ENCODE measurements at places on chromosomes 3 and 15. TPM values are rescaled to one million over a fixed set of nuclear protein-coding genes. Genes with fewer than 3 reads are reported as not detected.

The TIMP4 gene
- 6.9 TPM for total RNA-seq

The NLGN1 gene
- 3.3 TPM for total RNA-seq

The IQCH gene
- 0.93 TPM for total RNA-seq

The POLQ gene
- 0.55 TPM for total RNA-seq

The CAMKV gene
- total RNA-seq = not detected

GRCh38 chr15:49760749-49761148 lies 139.9 kb downstream of the DTWD1 start:
- no peaks in the 10 kb centered on the region for H3K36me3 ChIP-seq
- no peaks in the 10 kb centered on the region for H3K4me1 ChIP-seq
- H3K4me3 ChIP-seq = no peak overlapping the region

DNA sequence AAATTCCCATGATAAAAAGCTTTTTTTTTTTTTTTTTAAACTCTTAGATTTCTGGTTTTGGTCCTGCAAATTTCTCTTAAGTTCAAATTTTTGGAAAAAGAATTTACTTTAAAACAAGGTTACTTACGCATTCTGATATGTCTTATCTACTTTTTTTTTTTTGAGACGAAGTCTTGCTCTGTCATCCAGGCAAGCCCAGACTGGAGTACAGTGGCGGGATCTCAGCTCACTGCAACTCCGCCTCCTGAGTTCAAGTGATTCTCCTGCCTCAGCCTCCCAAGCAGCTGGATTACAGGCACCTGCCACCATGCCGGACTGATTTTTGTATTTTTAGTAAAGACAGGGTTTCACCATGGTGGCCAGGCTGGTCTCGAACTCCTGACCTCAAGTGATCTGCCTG lies 83.2 kb downstream of the RASA2 start:
- H3K36me3 ChIP-seq = peaks cover 54% of the 10 kb centered on the region
- H3K27me3 ChIP-seq = no peaks in the 10 kb centered on the region
- H3K4me1 ChIP-seq = no peaks in the 10 kb centered on the region
- H3K4me3 ChIP-seq = no peak overlapping the region

GRCh38 chr3:131957511-131957910 lies 77.3 kb downstream of the CPNE4 start:
- H3K4me1 ChIP-seq = no peaks in the 10 kb centered on the region
- H3K27me3 ChIP-seq = no peaks in the 10 kb centered on the region
- H3K4me3 ChIP-seq = no peak overlapping the region
- no peak for DNase-seq
- H3K27ac ChIP-seq = no peak overlapping the region

DNA sequence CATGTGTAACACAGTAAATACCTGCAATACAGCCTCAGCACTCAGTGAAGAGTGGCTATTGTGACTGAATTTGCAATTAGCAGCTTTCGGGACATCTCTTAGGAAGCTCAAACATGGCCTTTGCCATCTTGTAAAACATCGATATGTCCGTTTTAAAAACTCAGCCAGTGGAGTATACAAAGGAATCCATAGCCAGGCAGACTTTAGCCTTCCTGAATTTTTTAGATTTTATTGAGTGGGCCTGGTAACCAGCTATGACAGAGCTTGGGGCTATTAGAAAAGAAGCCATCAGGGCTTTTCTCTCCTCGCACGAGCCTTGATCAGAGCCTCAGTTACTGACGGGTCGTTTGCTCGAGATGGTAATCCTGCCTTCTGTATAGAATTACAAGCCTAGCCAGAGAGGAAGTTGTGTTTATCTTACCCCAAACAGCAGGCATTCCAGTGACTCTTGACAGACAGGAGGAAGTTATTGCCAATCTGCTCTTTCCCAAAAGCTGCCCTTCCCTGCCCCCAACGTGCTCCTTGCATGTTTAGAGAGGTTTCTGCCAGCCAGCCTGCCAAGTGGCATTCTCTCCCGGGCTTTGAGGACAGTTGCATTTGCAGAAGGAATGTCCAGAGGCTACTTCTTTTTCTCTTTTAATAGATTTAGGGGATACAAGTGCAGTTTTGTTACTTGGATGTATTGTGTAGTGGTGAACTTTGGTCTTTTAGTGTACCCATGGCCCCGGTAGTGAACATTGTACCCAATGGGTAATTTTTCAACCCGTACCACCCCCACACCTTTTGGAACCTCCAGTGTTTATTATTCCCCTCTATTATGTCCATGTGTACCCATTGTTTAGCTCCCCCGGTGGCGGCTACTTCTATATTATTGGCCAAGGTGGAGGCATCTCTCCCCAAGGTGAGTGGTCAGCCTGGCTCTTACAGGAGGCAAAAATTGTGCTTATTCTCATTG lies 40.6 kb downstream of the ITPR1 start:
- peak overlapping the region; percentile 59 for H3K27ac ChIP-seq
- H3K4me1 ChIP-seq = peaks cover 38% of the 10 kb centered on the region
- no peaks in the 10 kb centered on the region for H3K27me3 ChIP-seq
- DNase-seq = peak; percentile 71

- H3K27ac ChIP-seq = no peak overlapping the region
- peaks cover 75% of the 10 kb centered on the region for H3K36me3 ChIP-seq
- no peak for DNase-seq
- H3K27me3 ChIP-seq = no peaks in the 10 kb centered on the region
Measured at GRCh38 chr3:53116956-53117355, 13.3 kb downstream of the RFT1 start.

GRCh38 chr3:193140381-193140780 lies 100.6 kb upstream of the PLAAT1 start:
- no peak overlapping the region for H3K4me3 ChIP-seq
- DNase-seq = no peak
- H3K27me3 ChIP-seq = no peaks in the 10 kb centered on the region
- H3K36me3 ChIP-seq = no peaks in the 10 kb centered on the region
- H3K27ac ChIP-seq = no peak overlapping the region

DNA sequence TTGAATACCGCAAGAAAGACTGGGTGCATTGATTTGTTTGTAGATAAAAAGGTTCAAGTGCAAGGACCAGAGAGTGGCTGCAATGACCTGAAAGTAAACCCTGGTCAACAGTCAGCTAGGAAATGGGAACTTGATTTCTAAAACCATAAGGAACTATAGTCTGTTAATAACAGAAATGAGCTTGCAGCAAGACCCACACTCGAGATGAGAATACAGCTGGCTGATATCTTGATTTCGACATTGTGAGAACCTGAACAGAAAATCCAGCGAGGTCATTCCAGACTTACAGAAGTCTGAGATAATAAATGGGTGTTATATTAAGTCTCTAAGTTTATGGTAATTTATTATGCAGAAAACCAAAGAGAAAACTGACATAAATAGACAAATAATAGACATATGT lies 177.3 kb downstream of the NFKBIZ start:
- H3K4me1 ChIP-seq = no peaks in the 10 kb centered on the region
- DNase-seq = no peak
- H3K4me3 ChIP-seq = no peak overlapping the region
- H3K36me3 ChIP-seq = no peaks in the 10 kb centered on the region
- H3K27ac ChIP-seq = no peak overlapping the region
- H3K27me3 ChIP-seq = no peaks in the 10 kb centered on the region

DNA sequence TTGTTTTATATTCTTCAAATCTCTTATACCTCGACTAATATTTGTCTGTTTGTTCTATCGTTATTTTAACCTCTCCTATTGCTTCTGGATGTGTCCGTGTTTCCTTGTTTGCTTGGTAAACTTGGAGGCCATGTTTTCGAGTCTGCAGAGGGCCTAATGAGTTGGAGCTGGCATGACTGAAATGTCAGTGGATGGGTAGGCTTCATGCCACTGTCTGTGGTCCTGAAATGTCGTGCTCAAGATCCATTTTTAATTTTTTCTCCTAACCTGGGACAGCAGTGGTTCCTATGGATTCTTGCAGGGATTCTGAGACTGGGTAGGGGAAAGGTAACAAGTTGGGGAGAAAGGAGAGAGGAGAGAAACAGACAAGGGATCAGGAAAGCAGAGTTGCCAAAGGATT lies 18.8 kb upstream of the GASK1A start:
- no peaks in the 10 kb centered on the region for H3K36me3 ChIP-seq
- no peak overlapping the region for H3K27ac ChIP-seq
- no peak for DNase-seq
- no peaks in the 10 kb centered on the region for H3K27me3 ChIP-seq
- no peaks in the 10 kb centered on the region for H3K4me1 ChIP-seq
- no peak overlapping the region for H3K4me3 ChIP-seq
